Fibroblast of lung (primary cell): ENCODE measurements at places on chromosomes 5 and 9.

- DNase-seq: peak; percentile 72
These were observed 175.2 kb upstream of the NREP start for GRCh38 chr5:111932199-111932598.

DNA sequence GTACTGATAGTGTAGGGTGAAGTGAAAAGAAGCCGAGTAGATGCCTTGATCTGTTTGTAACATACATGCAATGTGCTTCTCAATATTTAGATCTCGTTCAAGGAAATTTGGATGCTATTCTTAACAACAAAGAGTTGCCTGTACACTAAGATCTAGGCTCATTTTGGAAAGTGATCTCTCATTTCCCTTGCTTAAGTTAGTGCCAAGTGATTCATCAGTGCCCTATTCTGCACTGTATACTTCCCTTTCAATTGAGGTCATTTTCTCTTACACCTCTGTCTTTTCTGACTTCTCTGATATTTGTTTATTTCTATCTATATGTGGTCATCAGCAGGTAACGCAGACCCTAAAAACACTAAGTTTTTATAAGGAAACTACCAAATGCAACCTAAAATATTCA, 528.6 kb upstream of the PTPRD start:
- no peak for DNase-seq

DNA sequence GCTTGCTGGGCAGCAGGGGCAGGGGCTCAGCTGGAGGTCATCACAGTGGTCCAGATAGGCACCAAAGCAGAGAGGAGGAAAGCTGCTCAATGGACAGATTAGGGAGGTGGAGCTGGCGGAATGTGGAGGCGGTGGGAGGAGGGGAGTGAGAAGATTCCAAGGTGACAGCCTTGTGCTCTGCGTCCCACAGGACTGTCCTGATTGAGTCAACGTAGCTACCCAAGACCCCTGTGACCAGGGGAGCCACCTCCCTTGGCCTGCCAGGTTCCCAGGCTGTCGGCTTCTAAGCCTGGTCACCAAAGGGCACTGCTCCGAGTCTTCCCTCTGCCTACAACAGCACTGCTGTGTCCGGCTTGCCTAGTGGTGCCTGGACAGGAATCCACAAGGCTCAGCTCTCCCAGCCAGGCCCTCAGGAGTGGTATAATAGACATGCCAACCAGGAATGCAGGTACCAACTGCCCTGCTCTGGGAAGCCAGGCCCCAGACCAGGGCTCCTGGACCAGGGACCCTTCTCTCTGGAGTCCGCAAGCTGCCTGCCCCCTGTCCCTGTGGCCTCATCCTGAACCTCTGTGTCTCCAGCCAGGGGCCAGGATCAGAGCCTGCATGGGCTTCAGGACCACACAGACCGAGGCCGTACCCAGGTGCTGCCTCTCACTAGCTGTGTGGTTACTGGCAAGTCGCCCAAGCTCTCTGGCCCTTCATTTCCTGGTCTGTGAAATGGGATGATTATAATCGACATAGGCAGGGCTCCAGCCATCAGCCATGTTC, 67.9 kb downstream of the STK10 start:
- DNase-seq: no peak

DNA sequence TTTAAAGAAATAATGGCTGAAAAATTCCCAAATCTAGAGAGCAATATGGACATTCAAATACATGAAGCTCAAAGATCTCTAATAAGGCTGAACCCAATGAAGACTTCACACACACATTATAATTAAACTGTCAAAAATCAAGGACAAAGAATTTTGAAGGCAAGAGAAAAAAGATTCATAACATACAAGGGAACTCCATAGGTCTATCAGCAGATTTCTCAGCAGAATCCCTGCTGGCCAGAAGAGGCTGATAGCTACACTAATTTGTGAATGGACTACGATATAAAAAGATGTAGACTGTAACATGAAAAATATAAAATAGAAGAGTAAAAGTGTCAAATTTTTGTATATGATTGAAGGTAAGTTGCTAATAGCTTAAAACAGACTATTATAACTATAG, 251.9 kb downstream of the ADAMTS6 start:
- DNase-seq: no peak

GRCh38 chr9:81789721-81790120, 100.4 kb upstream of the TLE1 start:
- DNase-seq: peak; percentile 81

- peak; percentile 40 for DNase-seq
These were observed 5.9 kb downstream of the FKBP15 start for GRCh38 chr9:113215132-113215531.

GRCh38 chr5:157449011-157449723, 10.8 kb upstream of the NIPAL4 start:
- no peak for DNase-seq

DNA sequence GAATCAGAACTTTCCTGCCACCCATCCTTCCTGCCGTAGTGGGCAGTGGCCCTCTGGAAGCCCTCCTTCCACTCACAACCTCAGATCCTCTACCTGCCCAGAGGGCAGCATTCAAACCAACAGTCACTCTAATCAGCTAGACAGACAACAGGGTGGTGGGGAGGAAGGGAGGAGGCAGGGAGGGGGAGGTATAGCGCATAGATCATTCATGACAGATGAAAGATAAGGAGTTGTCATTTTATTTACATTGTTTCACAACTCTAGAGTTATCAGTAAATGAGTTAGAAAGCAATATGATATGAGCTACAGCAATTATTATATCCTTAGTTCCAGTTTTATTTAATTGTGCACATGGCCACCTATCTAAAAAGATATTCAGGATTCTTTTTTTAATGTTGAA, 852 bp downstream of the IL9 start:
- no peak for DNase-seq
